SW480 (cell line): ENCODE measurements at places on chromosomes 5 and 9.

- no peak for DNase-seq
Measured at GRCh38 chr9:129352146-129352865, 174.2 kb upstream of the IER5L start.

- DNase-seq = peak; percentile 1
Measured at GRCh38 chr9:13139641-13140171, 139.8 kb downstream of the MPDZ start.

GRCh38 chr9:95788521-95788991 is 86.9 kb upstream of the ERCC6L2 start:
- DNase-seq = no peak

DNA sequence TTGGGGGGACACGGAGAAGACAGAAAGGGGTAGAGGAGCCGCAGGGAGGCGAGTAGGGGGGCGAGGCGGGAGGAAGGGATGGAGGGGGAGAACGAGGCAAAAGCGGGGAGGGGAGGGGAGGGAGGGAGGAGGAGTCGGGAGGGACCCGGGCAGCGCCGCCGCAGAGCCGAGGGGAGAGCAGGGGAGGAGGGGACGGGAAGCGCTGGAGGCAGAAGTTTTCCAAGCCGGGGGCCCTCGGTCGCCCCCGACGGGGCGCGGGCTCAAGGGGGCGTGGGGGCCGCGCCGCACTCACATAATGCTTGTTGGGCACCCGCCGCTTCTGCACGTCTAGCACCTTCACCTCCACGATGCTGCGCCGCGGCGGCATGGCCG is 353 bp downstream of the SH3PXD2B start:
- DNase-seq = no peak

DNA sequence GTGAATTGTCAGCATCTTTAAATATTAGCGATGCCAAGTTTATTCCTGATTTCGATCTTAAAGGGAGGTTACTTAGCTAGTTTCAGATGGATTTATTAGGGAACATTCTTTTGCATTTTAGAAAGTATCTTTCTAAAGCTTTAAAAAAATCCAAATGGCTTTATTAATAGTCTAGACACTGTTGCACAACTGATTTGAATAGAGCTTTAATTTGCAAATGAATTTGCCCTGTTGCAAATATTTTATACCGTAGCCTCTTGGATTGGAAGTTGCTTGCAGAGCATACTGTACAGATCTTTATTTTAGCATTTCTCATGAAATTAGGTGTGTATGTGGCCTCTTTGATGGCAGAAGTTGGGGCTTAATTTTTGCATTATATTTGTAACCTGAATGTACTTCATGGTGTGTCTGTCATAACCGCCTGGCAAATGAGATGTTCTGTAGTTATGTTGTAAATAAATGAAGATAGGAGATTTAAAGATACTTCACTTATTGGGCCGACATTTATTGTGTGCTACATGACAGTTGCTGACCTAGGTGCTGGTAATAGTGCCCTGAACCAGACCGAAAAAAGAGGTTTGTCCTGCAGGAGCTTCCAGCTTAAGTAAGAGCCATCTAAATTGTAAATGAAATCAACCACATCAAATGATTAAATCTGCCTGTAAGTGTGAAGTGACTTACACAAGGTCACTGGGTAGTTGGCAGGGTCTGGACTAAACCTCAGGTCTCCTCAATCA is 1.8 kb downstream of the TCERG1 start:
- no peak for DNase-seq

DNA sequence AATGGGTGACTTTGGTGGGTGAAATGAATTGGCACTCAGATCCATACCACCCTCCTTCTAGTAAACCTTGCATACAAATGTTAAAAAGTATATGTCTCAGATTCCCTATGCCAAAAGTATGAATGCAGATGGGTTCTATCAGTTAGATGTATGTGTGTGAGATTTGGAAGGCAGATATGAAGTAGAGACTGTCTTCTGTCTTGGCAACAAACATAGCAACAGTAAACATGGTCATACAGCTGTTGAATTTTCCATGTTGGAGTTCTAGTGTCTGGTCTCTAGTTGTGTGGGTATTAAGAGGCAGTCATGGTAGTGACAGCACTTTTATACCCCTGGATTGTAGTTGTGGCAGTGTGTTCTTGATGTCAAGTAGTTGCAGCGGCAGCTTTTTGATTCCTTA is 125.6 kb upstream of the PITX1 start:
- DNase-seq = no peak

GRCh38 chr9:123772967-123773366 is 157.0 kb downstream of the DENND1A start:
- DNase-seq = no peak

DNA sequence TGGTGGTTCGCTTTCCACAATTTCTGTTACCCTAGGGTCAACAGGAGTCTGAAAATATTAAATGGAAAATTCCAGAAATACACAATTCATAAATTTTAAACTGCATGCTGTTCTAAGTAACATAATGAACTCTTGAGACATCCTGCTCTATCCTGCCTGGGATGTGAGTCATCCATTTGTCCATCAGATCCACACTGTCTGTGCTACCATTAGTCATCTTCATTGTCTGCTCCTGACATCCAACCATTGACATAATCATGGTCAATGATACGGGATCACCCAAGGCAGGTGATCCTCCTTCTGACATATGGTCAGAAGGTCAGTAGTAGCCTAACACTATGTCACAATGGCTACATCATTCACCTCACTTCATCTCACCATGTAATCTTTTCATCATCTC is 276.7 kb upstream of the KIF2A start:
- DNase-seq = peak; percentile 5

- no peak for DNase-seq
Measured at GRCh38 chr9:75657015-75657414, 233.5 kb upstream of the PCSK5 start.

GRCh38 chr5:179837076-179838011 is 16.6 kb downstream of the SQSTM1 start:
- DNase-seq = no peak

DNA sequence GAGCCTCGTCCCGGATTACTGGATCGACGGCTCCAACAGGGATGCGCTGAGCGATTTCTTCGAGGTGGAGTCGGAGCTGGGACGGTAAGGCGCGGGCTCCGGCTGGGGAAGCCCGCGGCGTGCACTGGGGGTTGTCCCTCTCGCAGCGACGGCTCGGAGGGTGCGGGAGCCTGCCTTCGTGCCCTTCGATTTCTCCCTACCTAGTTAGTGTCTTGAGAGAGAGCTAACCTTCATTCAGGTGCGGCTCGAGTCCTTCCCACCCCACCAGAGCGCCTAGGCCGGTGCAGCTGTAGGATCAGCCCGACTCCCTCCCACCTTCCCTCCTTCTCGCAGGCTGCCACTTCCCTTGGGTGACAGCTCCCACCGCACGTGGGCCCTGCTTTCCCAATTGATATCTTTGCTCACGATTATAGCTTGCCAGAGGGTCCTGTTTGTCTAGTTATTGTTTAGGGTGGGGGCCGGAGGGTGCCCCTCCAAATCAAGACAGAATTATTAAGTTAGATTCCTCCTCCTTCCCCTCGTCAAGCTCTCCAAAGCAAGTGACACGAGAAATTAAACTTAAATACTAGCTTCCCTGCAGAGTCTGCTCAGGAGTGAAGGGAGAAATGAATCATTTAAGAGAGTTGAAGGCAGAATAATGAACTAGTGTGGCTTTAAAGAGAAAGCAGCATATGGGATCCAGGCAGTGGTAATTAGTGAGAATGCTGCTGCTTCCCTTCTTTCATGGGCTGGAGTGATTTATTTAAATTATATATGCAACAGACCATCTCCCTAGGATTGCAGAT is 569 bp downstream of the CAMK4 start:
- DNase-seq = peak; percentile 11

DNA sequence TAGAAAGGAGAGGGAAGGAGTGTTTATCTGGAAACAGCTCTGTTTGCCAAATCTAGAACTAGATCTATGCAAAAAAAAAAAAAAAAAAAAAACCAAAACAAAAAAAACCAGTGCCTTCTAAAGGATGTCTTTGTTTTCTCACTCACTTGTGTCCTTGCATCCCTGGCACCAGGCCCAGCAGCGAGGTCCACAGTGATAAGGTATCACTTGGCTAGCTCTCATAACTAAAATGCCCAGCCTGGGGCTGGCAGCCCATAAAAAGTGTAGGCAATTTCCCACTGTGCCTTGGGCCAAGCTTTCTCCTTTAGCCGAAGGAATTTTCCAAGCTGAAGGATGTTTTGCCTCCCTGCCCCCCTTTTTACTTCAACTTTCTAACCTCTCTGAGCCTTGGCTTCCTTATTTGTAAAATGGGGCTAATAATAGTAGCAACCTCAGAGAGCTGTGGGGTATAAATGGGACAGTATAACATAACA is 20.8 kb downstream of the RGS3 start:
- no peak for DNase-seq

- no peak for DNase-seq
Measured at GRCh38 chr5:106303911-106304310, 1366.8 kb downstream of the EFNA5 start.

GRCh38 chr9:37392272-37392671 is 30.2 kb upstream of the GRHPR start:
- no peak for DNase-seq

DNA sequence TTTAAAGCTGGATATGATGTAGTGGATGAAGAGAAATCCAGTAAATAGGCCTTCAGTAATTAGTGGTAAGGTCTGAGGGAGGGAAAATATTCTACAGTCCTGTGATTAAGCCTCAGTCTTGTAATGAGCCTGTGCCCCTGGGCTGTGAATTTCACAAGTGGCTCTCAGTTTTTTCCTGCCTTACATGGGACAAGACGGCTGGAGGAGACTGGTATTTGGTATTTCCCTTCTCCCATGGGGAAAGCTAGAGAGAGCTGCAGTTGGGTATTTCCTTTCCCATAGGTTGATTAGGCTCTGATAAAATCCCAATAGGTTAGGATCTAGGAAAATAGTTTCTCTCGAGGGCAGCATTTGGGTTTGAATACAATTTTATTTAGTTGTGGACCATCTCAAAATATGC is 62.2 kb upstream of the GNA14 start:
- DNase-seq = no peak

GRCh38 chr5:151153300-151153699 is 4.3 kb downstream of the ANXA6 start:
- DNase-seq = no peak

DNA sequence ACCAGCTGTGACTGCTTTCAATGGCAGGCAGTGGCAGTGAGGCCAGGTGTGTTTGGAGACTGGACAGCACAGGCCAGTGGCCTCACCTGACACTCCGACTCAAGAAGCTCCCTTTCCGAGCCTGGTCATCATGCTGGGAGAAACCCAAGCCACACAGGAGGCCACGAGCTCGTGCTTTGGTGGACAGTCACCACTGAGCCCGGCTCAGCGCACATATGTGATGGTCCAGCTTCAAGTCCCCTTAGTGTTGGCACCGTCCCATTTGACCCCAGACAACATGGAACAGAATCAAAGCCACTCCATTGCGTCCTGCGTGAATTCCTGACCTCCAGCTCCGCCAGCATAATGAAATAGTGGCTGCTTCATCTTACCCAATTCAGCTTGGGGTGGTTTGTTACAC is 64.0 kb upstream of the PPP1R26 start:
- no peak for DNase-seq

DNA sequence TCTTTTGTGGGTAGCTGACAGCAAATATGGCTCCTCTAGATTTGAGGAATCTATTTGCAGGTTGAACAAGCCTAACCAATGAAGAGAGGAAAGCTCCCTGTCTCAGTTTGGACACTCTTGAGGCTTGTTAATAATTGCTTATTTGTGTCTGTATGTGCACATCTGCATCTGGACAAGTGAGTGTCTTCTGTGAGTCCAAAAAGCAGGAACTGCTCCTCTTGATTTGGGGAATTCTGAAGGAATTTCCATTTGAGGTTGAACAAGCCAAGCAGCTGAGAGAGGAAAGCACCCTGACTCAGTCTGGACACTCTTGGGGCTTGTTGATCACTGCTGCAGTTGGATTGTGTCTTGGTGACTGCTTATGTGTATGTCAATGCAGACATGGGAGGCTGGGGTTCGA is 211.6 kb downstream of the DTWD2 start:
- DNase-seq = no peak

DNA sequence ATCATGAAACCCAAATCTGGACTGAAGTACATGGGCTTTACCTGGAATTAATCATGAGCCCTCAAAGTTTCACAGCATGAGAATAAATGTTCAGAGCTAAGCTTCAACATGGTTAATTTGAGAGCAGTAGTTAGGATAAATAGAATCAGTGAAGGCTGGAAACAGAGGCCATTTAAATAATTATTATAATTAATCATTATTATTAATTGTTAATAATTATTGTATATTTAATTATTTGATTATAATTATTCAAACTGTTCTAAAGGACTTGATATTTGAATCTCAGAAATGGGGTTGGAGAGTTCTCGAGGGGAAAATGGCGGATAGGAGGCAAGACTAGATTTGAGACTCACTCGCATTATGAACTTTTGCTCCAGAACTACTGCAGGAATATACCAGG is 119.6 kb upstream of the ITGA1 start:
- no peak for DNase-seq

GRCh38 chr5:33684496-33685159 is 207.2 kb downstream of the ADAMTS12 start:
- DNase-seq = no peak

DNA sequence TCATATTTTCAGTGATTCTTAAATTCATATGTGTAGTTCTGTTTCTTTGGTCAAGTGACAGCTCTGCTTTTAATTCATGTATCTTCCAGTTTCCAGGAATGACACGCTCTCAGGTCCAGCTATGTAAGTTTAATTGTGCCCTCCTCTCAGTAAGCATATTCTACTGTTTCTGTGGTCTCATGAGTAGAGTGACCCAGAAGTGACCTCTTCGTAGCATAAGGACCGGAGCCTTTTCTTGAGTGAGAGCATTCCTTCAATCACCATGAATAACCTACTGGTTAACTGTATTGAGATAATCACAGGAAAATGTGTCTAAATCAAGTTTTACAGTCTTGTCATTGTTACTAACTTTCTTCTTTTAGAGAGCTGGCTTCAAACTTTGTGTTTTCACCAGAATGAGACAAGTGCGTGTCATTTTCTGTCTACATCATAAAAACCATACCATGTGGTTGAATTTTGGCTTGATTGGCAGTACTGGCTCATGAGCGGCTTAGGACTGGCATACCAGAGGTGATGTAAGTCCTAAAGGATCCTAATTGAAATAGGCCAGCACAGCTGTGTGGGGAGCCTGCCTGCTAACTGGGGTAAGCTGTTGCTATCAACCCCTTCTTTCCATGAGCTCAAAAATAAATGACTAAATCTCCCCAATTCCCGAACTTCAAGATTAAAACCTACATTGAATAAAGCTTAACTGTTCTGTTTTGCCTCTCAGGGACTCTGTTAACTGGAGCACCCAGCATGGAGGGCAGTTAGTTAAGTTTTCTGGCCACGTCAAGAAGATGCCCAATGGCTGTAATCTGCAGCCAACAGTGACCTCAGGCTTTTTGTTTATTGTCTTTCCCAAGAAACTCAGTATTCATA is 4.8 kb downstream of the ADAMTSL1 start:
- no peak for DNase-seq

GRCh38 chr9:16181539-16181938 is 628.7 kb downstream of the CCDC171 start:
- DNase-seq = no peak

- no peak for DNase-seq
Measured at GRCh38 chr9:22722492-22722891, 275.9 kb downstream of the DMRTA1 start.

DNA sequence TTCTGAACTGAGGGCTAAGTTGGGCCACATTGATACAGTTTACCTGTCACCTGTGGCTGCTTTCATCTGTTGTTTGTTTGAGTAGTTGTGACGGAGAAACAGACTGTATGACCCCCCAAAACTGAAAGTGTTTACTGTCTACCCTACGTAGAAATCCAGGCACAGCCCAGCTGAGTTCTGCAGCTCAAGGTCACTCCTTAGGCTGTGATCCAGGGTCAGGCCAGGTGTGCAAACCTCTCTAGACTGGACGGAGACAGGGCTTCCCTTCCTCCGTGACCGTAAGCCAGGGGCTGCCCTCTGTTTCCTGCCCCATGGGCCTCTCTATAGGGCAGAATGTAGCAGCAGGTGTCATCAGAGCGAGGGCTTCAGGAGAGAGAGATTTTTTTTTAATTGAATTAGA is 207.9 kb upstream of the OTULINL start:
- DNase-seq = no peak
